ENCODE measurements at places on chromosomes 2 and 18.

DNA sequence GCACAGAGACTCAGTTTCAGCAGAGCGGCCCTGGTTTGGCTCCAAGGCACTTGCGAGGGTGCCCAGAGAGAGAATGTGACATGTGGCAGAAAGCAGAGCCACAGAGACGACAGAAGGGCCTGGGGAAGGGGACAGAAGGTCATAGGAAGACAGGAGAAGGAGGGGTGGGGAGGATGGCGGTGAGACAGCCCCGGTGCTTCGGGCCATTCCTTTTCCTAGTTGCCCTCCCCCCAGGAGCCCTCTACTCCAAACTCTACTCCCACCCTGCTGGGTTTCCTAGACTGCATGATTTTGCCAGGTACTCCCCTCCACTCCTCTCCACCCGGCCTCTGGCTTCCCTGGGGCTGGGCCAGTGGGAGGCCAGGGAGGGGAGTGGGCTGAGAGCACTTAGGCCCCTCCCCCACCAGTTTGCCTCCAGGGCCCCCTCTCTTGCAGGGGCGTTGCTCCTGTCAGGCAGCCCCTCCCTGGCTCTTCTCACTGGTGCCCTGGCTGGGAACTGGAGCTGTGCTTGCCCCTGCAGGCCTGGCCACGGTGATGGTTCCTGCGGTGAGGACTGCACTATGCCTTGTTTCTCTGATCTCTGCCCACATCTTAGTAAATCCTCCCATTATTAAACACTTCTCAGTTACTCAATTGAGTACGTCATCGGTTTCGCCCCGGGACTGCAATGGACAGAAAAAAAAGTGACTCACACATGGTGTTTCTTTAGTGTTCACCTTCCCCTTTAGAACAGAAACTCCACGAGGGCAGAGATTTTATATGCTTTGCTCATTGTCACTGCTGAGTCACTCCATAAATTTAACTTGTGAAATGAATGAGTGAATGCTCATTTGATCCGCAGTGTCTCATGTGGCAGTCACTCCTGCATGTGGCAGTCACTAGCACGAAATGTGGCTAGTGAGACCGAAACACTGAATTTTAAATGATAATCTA is 58.7 kb upstream of the SP3 start:
- ATAC-seq: peak; percentile 70

DNA sequence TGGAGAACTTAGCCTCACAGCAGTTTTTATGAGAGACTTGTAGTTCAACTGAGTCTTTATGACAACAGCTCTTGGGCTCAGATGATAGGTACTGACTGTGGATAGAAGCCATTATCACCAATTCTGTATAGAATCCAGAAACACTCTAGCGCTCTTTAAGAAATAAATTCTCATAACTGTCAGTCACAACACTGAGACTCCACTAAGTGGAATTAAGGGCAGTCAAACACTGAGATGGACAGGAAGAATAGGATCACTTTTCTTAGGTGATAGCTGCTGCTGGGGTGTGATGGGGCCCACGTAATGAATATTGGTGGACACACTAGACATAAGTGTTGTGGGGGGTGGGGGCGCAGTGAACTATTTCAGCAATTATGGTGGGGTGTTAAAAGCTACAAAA is 1691.8 kb upstream of the LRRTM1 start:
- no peak for ATAC-seq

GRCh38 chr2:84958135-84959059 is 12.6 kb upstream of the KCMF1 start:
- peak; percentile 76 for ATAC-seq

DNA sequence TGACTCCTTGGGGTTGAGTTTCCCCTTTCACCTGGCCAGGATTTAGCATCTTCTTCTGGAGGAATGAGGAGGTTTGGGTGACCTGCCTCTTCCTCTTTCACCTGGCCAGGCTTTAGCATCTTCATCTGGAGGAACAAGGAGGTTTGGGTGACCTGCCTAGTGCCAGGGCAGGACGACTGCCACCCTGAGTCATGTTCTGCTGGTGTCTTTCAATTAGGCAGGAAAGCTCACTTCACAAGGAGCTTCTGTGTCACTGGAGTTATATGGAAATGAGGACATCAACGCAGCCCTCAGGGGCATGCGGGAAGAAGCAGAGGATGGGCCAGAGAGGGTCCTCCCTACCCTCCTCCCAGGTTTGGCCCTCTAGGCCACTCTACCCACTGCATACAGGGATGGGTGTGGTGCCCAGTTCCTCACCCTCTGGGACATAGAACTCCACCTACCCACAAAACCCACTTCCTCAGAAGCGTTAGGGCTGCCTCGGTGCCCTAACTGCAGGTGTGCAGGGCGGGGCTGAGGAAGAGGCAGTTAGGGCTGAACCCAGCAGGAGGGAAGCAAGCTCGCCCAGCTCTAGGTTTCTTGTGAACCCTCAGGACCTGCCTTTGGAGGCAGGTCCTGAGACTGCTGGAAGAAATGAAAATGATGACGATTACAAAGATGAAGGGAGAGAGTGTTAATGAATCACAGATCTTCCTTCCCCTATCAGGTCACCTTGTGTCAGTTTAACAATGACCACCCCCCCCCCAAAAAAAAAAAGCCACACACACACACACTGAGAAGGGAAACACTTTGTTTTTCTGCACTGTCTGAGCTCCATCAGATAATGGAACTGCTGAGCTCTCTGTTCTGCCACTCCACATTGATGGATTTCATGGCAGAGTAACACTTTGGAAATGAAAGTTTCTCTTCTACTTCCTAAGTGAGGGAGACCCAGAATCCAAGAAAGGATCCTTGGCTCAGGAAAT is 71.0 kb downstream of the ARL4C start:
- ATAC-seq: peak; percentile 47

DNA sequence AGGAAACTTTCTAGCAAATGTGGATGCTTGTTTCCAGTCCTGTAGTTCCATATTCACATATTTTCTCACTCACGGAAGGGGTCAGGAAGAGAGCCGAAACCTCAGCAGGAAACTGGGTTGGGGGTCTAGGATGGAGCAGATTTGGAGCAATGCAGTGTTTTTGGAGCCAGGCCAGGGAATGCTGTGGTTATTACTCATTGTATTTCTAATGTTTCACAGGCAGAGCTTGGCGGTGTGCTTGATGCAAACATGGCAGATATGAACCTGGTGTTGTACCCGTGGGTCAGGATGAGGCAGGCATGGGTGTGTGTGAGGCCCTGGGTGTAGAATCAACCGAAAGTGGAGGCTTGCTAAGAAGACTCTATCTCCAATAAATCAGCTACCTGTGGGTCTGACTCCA is 34.6 kb upstream of the ACKR3 start:
- ATAC-seq: no peak

All from gastroesophageal sphincter (tissue), 4 donors.